ENCODE measurements at places on chromosomes 13 and 19. TPM values are rescaled to one million over a fixed set of nuclear protein-coding genes. Genes with fewer than 3 reads are reported as not detected.
A peak's percentile ranks its signal among the peaks of the same experiment; 100 is the strongest.

- DNase-seq: no peak
These were observed 254.7 kb downstream of the KLF12 start for GRCh38 chr13:73879346-73880015.

GRCh38 chr13:29318741-29319140 lies 276.7 kb downstream of the SLC7A1 start:
- no peak for DNase-seq

POSTN gene
- 1,081 TPM for total RNA-seq

DNA sequence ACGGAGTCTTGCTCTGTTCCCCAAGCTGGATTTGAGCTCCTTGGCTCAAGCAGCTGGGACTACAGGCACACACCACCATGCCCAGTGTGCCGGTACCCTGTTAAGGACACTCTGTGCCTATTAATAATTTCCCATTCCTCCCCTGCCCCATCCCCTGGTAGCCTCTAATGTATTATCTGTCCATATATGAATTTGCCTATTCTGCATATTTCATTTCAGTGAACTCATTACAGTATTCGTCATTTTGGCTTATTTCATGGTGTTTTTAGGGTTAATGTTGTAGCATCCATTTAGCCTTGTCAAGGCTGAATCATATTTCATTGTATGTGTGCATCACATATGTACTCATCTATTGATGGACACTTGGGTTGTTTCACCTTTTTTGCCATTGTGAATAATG lies 33.6 kb downstream of the SKA3 start:
- DNase-seq: no peak

DNA sequence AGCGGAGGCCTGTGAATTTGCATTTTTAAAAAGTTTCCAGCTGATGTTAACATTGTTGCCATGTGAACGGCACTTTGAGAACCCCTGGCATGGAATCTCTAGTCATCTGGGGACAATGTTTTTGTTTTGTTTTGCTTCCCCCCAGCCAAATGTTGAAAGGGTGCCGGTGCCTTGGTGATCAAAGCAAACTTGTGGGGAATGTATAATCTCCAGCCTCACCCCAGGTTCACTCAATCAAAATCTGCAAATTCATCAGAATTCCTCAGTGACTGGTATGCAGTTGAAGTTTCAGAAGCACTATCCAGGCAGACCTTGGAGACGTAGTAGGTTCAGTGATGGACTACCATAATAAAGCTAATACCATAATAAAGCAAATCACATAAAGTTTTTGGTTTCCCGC lies 428.7 kb downstream of the MYO16 start:
- DNase-seq: no peak

RDH8 gene
- not detected for total RNA-seq

- DNase-seq: no peak
These were observed at the start of gene CEACAM7 for GRCh38 chr19:41688098-41688497. TSS of gene CEACAM7 (minus strand) at chr19:41688270. CDS start at chr19:41688165, 105 bp downstream.

ZNF443 gene
- total RNA-seq: 2.5 TPM

PALM3 gene
- total RNA-seq: not detected

- DNase-seq: no peak
These were observed 2.9 kb downstream of the GPR18 start for GRCh38 chr13:99255271-99255670.

ZNF665 gene
- total RNA-seq: 2.9 TPM

ZNF541 gene
- total RNA-seq: under 0.01 TPM

- peak; percentile 1 for DNase-seq
These were observed 10.1 kb downstream of the ZNF714 start for GRCh38 chr19:21092109-21092508.

DNA sequence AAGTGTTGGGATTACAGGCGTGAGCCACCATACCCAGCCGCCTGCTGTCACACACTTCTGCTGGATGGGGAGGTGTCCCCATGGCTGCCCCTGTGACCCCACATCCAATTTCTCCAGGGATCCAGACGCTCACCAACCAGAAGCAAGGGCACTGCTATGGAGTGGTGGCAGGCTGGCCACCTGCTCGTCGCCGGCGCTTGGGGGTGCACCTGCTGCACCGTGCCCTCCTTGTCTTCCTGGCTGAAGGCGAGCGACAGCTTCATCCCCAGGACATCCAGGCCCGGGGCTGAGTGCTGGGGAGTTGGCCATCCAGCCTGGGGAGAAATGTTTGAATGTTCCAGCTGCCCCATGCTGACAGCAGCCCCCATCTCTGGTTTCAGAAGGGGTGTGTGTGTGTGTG lies 4.6 kb downstream of the ANKLE1 start:
- no peak for DNase-seq

DNA sequence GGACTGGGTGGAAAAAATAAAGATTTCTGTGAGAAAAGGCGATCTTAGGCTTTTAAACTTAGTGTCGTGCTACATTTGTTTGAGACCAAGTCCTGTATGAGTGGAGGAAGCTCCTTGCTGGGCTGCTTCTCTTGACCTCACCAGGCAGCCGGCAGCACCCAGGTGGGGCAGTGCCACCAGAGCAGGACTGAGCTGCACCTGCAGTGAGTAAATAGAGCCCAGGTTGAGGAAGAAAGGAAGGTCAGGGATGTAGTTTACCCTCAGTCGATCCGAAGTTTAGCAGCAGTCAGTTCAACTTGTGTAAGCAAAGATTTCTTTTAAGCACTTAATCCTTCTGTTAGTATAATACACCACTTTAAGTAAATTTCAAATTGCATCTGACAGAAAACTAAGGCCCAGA lies 13.6 kb downstream of the HNRNPM start:
- DNase-seq: no peak

PTGER1 gene
- 0.72 TPM for total RNA-seq

DNA sequence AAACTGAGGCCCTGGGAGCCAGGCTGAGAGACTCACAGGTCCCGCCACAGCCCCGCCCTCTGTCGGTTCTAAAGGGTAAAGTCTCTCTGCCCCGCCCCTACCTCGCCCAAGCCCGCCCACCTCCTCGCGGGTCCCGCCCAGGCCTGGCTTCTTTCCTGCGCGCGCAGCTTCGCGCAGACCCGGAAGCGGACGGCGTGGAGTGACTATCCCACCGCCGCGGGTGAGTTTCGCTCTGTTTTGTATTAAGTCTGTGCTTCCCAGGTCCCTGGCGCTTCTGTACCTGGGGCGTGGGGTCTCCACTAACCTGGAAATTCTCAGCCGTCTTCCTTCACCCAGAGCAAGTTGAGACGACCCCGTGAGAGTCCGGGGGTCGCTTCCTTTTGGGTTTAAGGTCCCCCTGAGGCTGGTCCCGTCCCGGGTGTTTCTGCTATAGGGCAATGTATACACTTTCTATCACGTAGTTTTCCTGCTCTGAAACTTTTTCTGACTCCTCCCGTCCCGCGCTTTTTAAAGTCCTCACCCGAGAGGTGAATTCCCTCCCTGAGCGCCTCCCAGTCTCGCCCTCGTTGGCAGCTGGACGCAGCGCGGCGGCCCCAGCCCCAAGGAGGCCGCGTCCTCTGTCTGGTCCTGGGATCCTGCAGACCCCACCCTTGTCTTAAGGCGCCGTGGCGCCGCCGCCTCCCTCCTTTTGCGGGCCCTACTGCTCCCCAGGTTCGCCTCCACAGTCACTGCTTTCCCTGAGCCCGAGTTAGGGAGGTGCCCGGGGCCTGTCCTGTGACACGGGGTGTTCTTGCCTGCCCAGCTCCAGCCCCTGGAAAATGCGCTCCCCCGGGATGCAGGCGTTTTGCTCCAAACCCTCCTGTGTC lies at the start of gene ZNF765:
Gene ZNF765, plus strand, starts transcription at position 176 of the 866 bp plus-strand sequence. CDS start 2,867 bp downstream, outside the sequence.
- DNase-seq: peak; percentile 97

MLNR gene
- total RNA-seq: not detected

GRCh38 chr13:58933475-58933874 lies 1230.3 kb downstream of the DIAPH3 start:
- DNase-seq: no peak

- peak; percentile 63 for DNase-seq
These were observed 10.5 kb downstream of the ZIC2 start for GRCh38 chr13:99991828-99992775.

GNA15 gene
- total RNA-seq: not detected

WTIP gene
- total RNA-seq: 43.9 TPM

DNA sequence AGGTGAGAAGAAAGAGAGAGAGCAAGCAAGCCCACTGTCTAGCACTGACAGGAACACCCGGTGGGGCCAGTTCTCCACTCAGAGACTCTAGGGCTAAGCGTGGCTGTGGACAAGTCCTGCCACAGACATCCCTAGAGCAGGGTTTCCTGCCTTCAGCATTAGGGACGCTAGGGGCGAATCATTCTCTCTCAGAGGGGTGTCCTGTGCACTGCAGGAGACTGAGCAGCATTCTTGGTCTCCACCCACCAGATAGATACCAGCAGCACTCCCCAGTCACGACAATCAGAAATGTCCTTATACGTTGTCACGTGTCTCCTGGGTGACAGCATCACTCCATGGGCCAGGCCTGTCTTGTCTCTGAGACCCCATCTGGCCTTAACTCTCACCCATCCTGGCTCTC lies 1.5 kb downstream of the OR10H1 start:
- DNase-seq: peak; percentile 35

- DNase-seq: no peak
These were observed 21.4 kb downstream of the HPN start for GRCh38 chr19:35062942-35063341.
